ENCODE measurements at places on chromosomes 12 and 14.

- DNase-seq, result no peak
Observed at GRCh38 chr12:27787559-27787958, 7.5 kb upstream of the MANSC4 start.

- no peak for DNase-seq
Observed at GRCh38 chr12:26373606-26374495, 178.5 kb downstream of the SSPN start.

GRCh38 chr12:82942991-82943401, 256.3 kb downstream of the TMTC2 start:
- DNase-seq, result no peak

- DNase-seq, result no peak
Observed at GRCh38 chr14:40629144-40629543, 977.5 kb upstream of the LRFN5 start.
